ENCODE measurements at places on chromosomes 4 and X.

- peaks cover 12% of the 10 kb centered on the region for H3K4me1 ChIP-seq
- no peaks in the 10 kb centered on the region for H3K36me3 ChIP-seq
- no peak overlapping the region for H3K27ac ChIP-seq
- H3K4me3 ChIP-seq = no peak overlapping the region
- H3K27me3 ChIP-seq = no peaks in the 10 kb centered on the region
Observed at GRCh38 chr4:108849611-108850168, 86.8 kb upstream of the ETNPPL start.

- no peak overlapping the region for H3K4me3 ChIP-seq
- no peaks in the 10 kb centered on the region for H3K4me1 ChIP-seq
- DNase-seq = no peak
- no peaks in the 10 kb centered on the region for H3K27me3 ChIP-seq
Observed at GRCh38 chr4:33772582-33772981, 2471.7 kb downstream of the ARAP2 start.

DNA sequence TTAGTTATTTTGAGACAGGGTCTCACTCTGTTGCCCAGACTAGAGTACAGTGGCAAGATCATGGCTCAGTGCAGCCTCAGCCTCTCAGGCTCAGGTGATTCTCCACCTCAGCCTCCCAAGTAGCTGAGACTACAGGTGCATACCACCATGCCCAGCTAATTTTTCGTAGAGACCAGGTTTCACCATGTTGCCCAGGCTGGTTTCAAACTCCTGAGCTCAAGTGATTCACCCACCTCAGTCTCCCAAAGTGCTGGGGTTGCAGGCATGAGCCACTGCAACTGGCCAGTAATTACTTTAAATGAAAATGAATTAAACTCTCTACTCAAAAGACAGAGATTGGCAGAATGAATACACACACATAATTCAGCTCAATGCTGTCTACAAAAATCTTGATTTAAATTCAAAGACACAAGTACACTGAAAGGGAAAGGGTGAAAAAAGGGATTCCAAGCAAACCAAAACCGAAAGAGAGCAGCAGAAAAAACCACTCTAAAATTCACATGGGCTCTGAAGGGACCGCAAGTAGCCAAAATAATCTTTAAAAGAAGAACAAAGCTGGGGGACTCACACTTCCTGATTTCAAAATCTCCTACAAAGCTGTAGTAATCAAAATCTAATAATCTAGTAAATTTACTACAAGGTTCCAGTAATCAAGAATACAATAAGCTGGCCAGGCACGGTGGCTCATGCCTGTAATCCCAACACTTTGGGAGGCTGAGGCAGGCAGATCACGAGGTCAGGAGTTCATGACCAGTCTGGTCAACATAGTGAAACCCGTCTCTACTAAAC is 11.8 kb upstream of the SPON2 start:
- peaks cover 31% of the 10 kb centered on the region for H3K36me3 ChIP-seq
- peaks cover 2% of the 10 kb centered on the region for H3K27me3 ChIP-seq
- peaks cover 7% of the 10 kb centered on the region for H3K4me1 ChIP-seq

DNA sequence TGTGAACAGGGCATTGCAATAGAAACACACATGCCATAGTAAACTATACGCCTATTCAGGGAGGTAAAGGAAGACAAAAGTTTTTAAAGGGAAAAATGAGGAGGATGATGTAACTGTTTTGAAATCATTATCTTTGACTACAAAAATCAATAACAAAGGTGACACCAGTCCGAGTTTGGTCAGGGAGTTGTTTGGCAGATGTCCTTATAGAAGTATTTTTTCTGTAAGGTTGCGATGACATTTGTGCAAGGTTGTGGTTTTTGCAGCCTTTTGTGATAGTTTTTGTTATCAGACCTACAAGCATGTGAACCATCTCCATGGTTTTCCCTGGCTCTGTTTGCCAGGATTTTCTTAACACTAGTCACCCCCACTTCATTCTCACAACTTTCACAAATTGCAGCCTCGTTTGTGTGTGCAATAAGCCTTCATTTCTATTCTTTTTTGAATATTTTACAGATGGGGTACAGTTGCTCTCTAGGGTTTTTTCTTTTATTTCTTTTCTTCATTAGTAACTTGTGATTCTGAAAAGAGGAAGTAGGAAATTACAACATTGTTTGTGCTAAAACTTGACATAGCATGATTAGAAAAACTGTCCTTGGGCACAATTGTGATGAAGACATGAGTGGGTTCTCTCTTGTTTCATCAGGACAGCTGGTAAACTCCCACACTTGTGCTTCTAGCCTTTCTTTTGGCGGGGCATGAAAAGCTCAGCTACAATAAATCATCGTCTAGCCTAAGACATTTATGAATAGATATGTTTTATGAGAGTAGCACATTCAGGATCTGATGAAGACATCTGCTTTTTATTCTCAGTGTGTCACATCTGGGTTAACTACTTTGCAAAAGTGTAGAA is 60.2 kb upstream of the PNPLA4 start:
- no peak overlapping the region for H3K27ac ChIP-seq
- H3K27me3 ChIP-seq = no peaks in the 10 kb centered on the region
- peaks cover 3% of the 10 kb centered on the region for H3K4me1 ChIP-seq
- H3K36me3 ChIP-seq = no peaks in the 10 kb centered on the region
- DNase-seq = no peak

- no peaks in the 10 kb centered on the region for H3K36me3 ChIP-seq
- DNase-seq = no peak
- no peak overlapping the region for H3K27ac ChIP-seq
- H3K4me3 ChIP-seq = no peak overlapping the region
Observed at GRCh38 chrX:16977771-16978170, 31.3 kb downstream of the REPS2 start.

DNA sequence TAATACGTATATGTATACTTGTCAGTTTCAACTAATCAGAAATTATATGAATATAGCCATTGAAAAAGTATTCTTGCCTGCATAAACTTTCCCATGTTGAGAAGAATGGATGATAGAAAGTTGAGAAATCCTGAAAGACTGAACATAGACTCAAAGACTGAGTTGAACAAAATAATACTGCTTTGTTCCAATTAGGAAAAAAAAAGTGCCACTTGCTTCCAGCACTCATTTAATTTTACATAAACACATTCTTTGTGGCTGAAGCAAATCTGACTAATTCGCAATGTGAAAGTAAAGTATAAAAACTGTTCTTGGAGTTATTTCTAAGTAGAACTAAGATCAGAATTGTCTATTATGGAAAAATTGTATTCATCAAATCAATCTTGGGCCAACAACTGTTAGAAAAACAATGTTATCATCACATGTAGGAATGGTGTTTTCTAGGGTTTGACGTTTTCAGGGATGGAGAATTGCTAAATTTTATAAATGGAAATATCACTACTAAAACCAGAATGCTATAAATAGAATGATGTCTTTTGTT is 2334.6 kb downstream of the PCDH7 start:
- no peaks in the 10 kb centered on the region for H3K4me1 ChIP-seq
- no peak for DNase-seq

- DNase-seq = peak; percentile 46
- no peaks in the 10 kb centered on the region for H3K36me3 ChIP-seq
- H3K27ac ChIP-seq = peak overlapping the region; percentile 66
Observed at GRCh38 chr4:83252782-83253405, 31.7 kb downstream of the COQ2 start.

DNA sequence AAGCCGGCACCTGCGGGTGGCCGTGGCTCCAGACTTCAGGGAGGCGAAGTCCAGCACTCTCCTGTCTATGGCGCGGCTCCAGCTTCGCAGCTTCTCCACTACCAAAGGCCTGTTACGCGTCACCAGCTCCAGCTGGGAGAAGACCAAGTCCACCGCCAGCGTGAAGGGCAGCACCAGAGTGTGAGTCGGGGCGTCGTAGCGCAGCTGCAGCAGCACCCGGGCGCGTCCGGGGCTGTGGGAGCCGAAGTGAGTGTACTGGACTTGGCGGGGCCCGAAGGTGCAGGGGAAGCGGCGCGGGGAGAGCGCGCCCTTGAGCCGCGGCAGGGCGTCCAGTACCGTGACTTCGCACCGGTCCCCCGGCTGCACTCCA is 444 bp downstream of the FREM3 start:
- H3K27ac ChIP-seq = no peak overlapping the region
- H3K4me1 ChIP-seq = peaks cover 10% of the 10 kb centered on the region
- no peak for DNase-seq
- H3K36me3 ChIP-seq = peaks cover 22% of the 10 kb centered on the region
- H3K27me3 ChIP-seq = peaks cover 60% of the 10 kb centered on the region
- H3K4me3 ChIP-seq = no peak overlapping the region

- peaks cover 24% of the 10 kb centered on the region for H3K4me1 ChIP-seq
- no peak overlapping the region for H3K27ac ChIP-seq
- no peaks in the 10 kb centered on the region for H3K36me3 ChIP-seq
Observed at GRCh38 chr4:168515222-168516011, 18.6 kb downstream of the PALLD start.

- no peak overlapping the region for H3K4me3 ChIP-seq
- H3K4me1 ChIP-seq = no peaks in the 10 kb centered on the region
- peaks cover 1% of the 10 kb centered on the region for H3K27me3 ChIP-seq
- no peak for DNase-seq
- H3K36me3 ChIP-seq = no peaks in the 10 kb centered on the region
Observed at GRCh38 chrX:39519566-39520301, 578.0 kb downstream of the BCOR start.

GRCh38 chr4:147789596-147789995 is 57.7 kb downstream of the ARHGAP10 start:
- H3K4me3 ChIP-seq = no peak overlapping the region
- H3K4me1 ChIP-seq = peaks cover 35% of the 10 kb centered on the region
- no peaks in the 10 kb centered on the region for H3K27me3 ChIP-seq
- DNase-seq = no peak
- H3K27ac ChIP-seq = no peak overlapping the region

DNA sequence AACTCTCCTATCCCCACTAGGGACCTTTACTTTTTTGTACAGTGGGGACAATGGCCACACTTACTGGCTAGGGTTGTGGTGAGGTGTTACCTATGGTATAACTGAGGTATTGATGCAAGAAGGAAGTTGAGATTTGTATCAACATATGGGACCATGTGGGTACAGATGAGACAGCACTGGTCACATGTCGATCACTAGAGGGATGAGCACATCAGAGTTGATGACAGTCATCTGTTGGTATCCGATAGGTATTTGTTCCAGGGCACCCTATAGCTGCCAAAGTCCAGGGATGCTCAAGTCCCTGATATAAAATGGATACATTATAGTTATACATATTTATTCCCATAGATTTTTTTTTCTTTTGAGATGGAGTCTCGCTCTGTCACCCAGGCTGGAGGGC is 12.6 kb upstream of the SLC10A3 start:
- H3K27me3 ChIP-seq = no peaks in the 10 kb centered on the region
- no peak overlapping the region for H3K27ac ChIP-seq
- H3K4me1 ChIP-seq = no peaks in the 10 kb centered on the region
- H3K4me3 ChIP-seq = no peak overlapping the region

- DNase-seq = no peak
- H3K4me1 ChIP-seq = no peaks in the 10 kb centered on the region
- no peaks in the 10 kb centered on the region for H3K27me3 ChIP-seq
- H3K36me3 ChIP-seq = no peaks in the 10 kb centered on the region
- no peak overlapping the region for H3K4me3 ChIP-seq
- H3K27ac ChIP-seq = no peak overlapping the region
Observed at GRCh38 chrX:148555101-148555500, 54.7 kb downstream of the AFF2 start.

GRCh38 chr4:86159216-86159615 is 200.6 kb downstream of the MAPK10 start:
- no peak overlapping the region for H3K4me3 ChIP-seq
- H3K4me1 ChIP-seq = no peaks in the 10 kb centered on the region
- no peak for DNase-seq
- H3K27me3 ChIP-seq = no peaks in the 10 kb centered on the region

DNA sequence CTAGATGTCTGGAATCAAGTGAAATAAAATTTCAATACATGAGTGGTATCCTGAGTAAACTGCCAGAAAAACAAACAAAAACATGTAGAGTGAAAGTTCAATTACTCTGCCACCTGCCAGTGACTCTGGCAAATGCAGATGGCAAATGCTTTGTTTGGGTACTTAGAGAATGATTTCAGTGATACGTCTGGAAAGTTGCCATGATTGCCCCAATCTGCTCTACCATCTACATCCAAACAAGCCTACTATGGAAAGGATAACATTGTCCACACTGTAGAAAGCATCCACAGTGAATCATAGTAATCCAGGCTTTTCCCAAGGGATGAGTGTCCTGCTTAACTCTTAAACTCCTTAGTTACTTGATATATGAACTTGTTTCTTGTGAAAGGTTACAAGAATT is 3.4 kb downstream of the SPATA4 start:
- no peaks in the 10 kb centered on the region for H3K36me3 ChIP-seq
- peaks cover 8% of the 10 kb centered on the region for H3K4me1 ChIP-seq
- H3K27me3 ChIP-seq = peaks cover 15% of the 10 kb centered on the region
- no peak for DNase-seq
- H3K4me3 ChIP-seq = no peak overlapping the region

DNA sequence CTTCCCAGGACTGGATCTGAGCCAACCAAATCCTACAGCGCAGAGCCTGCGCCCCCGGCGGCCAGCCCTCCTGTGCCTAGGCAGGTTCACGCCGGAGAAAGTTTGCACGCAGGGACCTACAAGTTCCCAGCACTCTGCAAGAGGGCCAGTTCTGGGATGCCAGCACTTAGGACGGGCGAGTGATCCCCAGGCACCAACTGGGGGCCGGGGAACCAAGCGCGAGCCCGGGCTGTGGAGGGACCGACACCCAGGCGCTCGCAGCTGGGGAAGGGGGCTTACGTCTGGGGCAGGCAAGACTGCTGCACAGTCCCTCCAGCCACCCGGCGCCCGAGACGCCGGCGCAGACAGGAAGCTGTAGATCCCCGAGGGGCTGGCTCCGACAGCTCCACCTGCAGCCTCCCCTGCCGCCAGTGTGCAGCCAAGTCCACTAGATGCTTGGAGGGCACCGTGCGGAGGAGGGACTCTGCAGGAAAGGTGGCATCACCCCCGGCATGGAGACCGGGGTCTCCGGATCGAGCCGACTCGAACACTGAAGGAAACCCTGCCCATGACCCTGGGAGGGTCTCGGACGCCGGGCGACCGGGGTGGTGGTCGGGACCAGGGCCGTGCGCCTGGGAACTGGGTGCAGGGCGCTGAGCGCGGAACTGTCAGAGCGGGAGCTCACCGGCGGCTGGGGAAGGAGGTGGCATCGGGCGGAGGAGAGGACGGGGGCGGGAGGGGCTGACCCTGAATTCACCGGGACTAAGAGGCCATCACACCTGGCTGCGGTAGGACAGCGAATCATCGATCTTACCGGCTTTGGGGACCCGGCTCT is 566 bp downstream of the CORIN start:
- H3K27ac ChIP-seq = no peak overlapping the region
- peak overlapping the region; percentile 86 for H3K4me3 ChIP-seq
- peaks cover 5% of the 10 kb centered on the region for H3K4me1 ChIP-seq
- H3K27me3 ChIP-seq = peaks cover 16% of the 10 kb centered on the region
- DNase-seq = peak; percentile 43

- no peaks in the 10 kb centered on the region for H3K4me1 ChIP-seq
- H3K27ac ChIP-seq = no peak overlapping the region
- H3K4me3 ChIP-seq = no peak overlapping the region
- no peaks in the 10 kb centered on the region for H3K27me3 ChIP-seq
- no peak for DNase-seq
Observed at GRCh38 chr4:143743591-143743990, 43.1 kb upstream of the FREM3 start.

GRCh38 chrX:155632431-155633100 is 19.8 kb upstream of the TMLHE start:
- no peak for DNase-seq
- H3K4me3 ChIP-seq = peak overlapping the region; percentile 74
- peaks cover 4% of the 10 kb centered on the region for H3K4me1 ChIP-seq
- peak overlapping the region; percentile 75 for H3K27ac ChIP-seq
- H3K36me3 ChIP-seq = peaks cover 11% of the 10 kb centered on the region
